ENCODE measurements at places on chromosomes 1 and 21.

GRCh38 chr1:33872275-33872674 lies 8.4 kb downstream of the HMGB4 start:
- no peak for DNase-seq

DNA sequence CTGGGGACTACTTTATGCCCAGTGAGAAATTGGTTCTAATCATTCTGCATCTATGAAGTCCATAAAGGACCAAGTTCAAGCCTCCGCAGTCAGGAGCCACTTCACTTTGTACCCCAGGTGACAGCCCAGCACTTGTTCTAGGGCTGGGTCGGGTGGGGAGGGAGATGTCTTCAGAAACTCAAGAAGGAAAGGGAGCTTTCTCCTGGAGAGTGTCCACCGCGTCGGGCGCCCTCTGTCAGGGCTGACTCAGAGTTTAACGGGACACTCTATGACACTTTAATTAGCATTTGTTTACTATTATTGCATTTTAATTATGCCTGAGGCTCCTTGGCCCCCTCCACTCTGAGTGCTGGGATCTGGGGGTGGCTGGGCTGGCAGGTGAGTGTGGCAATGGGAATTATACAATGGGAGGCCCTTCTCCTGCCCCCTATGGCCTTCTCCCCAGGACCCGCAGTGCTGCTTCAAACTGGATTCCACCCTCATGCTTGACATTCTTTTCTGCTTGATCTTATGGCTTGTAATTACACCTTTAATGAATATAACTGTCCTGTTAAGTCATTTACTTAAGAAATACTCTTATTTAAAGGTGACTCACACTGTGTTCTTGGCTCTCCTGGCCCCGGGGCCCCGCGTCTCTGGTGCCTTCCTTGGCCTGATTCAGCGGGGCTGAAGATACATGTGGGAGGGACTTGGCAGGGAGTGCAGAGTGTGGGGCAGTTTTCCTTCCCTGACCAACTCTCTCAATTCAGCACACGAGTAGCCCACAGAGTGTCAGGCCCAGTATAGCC lies 136.6 kb downstream of the PLXNA2 start:
- DNase-seq: peak; percentile 78

DNA sequence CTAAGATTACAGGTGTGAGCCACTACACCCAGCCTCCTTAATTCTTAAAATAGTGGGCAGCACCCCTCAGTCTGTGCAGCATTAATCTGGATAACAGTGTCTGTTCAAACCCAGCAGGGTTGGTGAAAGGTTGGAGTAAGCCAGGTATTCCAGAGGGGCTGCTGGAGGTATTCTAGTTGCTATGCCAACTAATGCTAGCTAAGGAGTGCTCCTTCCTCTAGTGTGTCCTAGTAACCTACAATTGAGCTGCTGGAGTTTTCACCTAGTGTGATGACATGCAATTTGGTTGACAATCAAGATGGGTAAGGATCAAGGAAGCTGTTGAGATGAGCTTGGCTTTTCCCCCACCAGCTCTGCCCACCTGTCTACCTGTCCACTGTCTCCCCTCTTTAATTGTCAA lies 100.2 kb upstream of the IPO9 start:
- no peak for DNase-seq

- no peak for DNase-seq
Measured at GRCh38 chr21:25343774-25344545, 263.3 kb downstream of the MRPL39 start.

- peak; percentile 47 for DNase-seq
Measured at GRCh38 chr1:194476872-194477271, 1290.5 kb upstream of the B3GALT2 start.

DNA sequence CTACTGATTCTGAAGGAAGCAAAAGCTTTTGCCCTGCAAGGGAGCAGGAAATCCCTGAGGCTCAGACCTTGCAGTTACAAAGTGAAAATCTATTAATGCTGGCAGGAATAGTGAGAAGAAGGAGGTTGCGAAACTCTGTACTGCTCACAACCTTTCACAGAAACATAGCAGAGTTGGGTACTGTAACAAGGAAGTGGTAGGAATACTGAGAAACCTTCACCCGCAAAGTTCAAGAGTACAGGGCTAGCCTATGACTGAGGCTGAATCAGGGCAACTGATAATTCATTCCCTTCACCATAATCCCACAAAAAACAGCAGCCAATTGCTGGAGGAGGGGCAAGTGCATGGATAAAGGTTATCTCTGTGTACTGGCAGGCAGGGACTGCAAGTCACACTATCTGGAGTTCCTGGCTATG lies 23.9 kb upstream of the KCTD3 start:
- DNase-seq: peak; percentile 39

- peak; percentile 89 for DNase-seq
Measured at GRCh38 chr1:67735806-67736627, 51.0 kb downstream of the GADD45A start.

- peak; percentile 87 for DNase-seq
Measured at GRCh38 chr1:24201941-24202440, 14.9 kb upstream of the IFNLR1 start.

DNA sequence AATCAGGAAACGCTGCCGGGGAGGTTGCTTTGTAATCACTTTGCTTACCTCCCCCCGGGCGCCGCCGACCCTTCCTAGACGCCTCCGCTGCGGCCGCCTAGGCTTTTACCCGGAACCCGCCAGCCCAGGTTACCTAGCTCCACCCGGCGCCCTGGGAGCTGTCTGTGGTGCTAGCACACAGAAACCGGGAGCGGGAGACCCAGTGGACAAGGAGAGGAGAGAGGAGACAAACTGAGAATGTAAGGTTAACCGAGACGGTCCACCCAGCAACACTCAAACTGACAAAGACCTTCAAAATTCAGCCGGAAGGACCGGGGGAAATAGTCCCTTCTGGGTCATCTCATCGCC lies 9.8 kb downstream of the BARHL2 start:
- DNase-seq: peak; percentile 22

DNA sequence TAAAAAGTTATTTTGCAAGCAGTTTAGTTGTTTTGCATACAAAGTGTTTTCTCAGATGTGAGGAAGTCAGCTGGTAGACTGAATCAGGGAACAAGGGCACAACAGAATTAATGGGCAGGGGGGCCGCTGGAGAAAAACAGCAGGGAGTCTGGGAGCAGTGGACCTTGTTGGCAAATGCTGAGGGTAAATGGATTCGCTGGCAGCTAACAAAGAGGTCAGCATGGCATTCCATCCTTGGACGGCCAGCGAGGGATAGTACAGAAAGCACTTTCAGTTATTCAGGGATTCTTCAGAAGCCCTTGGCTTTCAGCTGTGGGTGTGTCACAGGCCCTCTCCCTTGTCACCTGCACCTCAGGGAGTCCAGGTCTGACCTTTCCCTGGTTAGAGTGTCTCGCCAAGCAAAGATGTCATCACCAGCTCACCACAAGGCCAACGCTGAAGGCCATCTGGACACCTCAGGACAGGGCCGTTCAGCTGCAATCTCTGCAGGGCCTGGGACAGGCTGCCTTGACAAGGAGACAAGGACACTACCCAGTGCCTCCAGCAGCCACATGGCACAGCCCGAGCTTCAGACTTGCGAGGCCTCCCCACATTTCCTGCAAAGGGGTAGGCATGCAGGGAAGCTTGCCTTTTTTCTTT lies 90.4 kb downstream of the KCNN3 start:
- DNase-seq: no peak

DNA sequence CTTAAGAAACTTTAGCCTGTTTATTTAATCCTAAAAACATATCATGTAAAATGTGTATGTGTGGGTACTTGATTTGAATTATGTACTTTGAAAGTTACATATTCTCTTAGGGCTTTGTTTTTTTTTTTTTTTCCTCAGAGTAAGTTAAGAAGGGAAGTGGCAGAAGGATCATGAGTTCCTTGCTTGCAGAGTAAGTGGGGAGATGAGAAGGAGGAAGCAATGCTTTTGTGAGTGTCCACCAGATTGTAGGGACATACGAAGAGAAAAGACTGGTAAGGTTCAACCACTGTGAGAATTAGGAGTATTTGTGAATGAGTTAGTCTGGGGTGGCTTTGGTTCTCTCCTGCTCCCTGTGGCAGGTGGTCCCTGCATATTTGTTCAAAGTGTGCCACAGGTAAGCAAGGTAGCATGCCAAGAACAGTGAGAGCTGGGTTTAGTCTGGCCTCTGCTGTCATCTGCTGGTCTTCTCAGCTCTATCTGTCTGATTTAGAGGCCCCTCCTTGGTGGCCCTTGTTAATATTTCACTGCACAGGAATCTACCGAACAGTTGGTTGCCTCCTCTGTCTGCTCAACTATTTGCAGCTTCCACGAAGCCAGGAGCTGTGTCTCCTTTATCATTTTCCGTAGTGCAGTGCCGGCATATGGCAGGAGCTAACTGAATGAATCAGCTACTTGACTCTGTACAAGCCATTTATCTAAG lies 9.5 kb downstream of the DNM3 start:
- no peak for DNase-seq

DNA sequence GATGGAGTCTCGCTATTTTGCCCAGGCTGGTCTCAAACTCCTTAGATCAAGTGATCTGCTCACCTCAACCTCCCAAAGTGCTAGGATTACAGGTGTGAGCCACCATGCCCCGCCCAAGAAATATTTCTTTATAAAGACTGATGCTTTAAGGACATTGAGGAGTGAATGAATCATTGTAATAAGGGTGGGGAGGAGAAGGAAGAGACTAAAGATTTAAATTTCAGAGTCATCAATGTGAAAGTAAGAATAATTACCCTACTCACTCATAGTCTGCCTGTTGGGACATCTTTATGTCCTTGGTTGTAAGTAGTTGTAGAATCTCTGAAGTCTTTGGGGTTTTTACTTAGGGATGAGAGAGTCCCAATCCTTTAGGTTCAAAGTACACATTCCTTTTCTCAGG lies 7.3 kb downstream of the KDM1A start:
- DNase-seq: no peak

GRCh38 chr1:196651637-196652215 lies at the start of gene CFH:
TSS of gene CFH (plus strand) at chr1:196652043. CDS start at chr1:196652118, 75 bp downstream.
- peak; percentile 86 for DNase-seq

- DNase-seq: peak; percentile 88
Measured at GRCh38 chr1:21302747-21303715, 12.8 kb upstream of the ECE1 start.

- no peak for DNase-seq
Measured at GRCh38 chr21:14762734-14763694, 216.9 kb upstream of the SAMSN1 start.

Measured in fibroblast of upper back skin (primary cell).